ENCODE measurements at places on chromosomes 7 and 10.
A peak's percentile ranks its signal among the peaks of the same experiment; 100 is the strongest.

- H3K36me3 ChIP-seq = no peaks in the 10 kb centered on the region
- DNase-seq = no peak
- no peaks in the 10 kb centered on the region for H3K27me3 ChIP-seq
- H3K4me1 ChIP-seq = peaks cover 43% of the 10 kb centered on the region
- peak overlapping the region; percentile 94 for H3K27ac ChIP-seq
Observed at GRCh38 chr10:28253169-28253785, 49.6 kb downstream of the MPP7 start.

DNA sequence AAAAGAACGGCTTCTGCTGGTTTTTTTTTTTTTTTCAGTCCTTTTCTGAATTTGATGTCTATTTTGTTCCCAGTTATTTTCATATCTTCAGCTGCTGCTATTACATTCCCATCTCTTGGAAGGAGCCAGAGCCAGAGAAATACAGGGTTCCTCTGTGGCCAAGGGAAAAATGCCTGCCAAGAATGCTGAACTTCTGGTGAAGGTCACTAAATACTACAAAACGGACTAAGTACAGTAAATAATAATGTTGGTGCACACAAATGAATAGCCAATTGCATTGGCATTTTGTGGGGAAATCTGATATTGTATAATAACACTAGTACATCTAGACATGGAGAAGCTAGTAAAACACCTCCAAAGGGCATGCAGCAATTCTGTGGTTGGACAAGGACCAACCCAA, 56.3 kb upstream of the ZEB1 start:
- no peak overlapping the region for H3K4me3 ChIP-seq
- no peak for DNase-seq
- no peak overlapping the region for H3K27ac ChIP-seq
- H3K36me3 ChIP-seq = no peaks in the 10 kb centered on the region
- no peaks in the 10 kb centered on the region for H3K27me3 ChIP-seq

- H3K27me3 ChIP-seq = 0 out of 2 replicates have a peak, but pooled peaks cover 22% of the 10 kb centered on the region
- H3K36me3 ChIP-seq = no peaks in the 10 kb centered on the region
- H3K4me3 ChIP-seq = no peak overlapping the region
- H3K4me1 ChIP-seq = no peaks in the 10 kb centered on the region
Observed at GRCh38 chr10:25934621-25935139, 651 bp downstream of the MYO3A start.

DNA sequence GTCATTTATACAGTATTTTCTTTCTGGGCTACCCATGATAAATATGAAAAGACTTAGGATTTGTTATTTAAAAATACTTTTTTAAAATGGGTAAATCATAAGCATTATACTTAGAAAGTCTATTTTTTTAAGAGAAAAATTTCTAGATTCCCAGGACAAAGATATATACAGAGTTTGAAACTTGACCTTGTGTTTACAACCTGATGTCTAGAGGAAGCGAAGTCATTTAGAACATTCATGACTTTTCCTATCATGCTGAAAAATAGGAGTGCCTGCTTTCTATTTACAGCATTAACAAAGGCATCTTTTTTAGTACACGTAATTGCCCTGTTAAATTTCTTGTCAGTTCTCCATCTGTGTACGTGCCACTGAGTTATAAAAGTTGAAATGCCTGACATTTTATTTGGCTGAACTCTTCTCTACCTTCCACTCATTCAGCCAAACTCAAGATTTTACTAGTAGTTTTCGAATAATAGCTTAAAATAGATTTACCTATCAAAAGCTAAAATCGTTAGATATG, 23.0 kb downstream of the GNAT3 start:
- DNase-seq = no peak
- H3K27me3 ChIP-seq = no peaks in the 10 kb centered on the region
- no peaks in the 10 kb centered on the region for H3K4me1 ChIP-seq
- no peak overlapping the region for H3K4me3 ChIP-seq
- H3K27ac ChIP-seq = no peak overlapping the region
- H3K36me3 ChIP-seq = no peaks in the 10 kb centered on the region

- H3K27ac ChIP-seq = no peak overlapping the region
- no peaks in the 10 kb centered on the region for H3K4me1 ChIP-seq
- no peak overlapping the region for H3K4me3 ChIP-seq
- H3K27me3 ChIP-seq = no peaks in the 10 kb centered on the region
Observed at GRCh38 chr7:106812027-106812643, 52.9 kb upstream of the PIK3CG start.

DNA sequence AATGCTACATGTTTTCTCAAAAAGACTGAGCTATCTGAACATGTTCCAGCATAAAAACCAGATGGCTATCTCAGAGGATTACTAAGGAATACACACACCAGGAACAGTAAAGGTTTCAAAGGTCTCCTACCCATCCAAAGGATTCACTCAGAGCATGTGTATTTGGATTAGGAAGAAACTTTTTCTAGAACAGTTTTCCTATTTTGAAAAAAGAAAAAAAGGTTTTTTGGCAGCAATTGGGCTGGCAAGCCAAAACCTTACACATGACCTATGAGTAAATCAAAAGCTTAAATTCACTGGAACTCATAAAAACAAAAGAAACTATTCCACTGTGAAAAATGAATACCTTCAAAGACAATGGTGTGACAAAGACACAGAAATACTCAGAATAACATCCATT, 9.6 kb downstream of the TPK1 start:
- no peak for DNase-seq
- H3K36me3 ChIP-seq = no peaks in the 10 kb centered on the region
- H3K4me3 ChIP-seq = no peak overlapping the region
- no peaks in the 10 kb centered on the region for H3K27me3 ChIP-seq
- H3K27ac ChIP-seq = no peak overlapping the region

GRCh38 chr7:37283716-37284115, 164.9 kb downstream of the ELMO1 start:
- H3K27ac ChIP-seq = no peak overlapping the region
- no peak for DNase-seq
- no peak overlapping the region for H3K4me3 ChIP-seq
- no peaks in the 10 kb centered on the region for H3K27me3 ChIP-seq
- no peaks in the 10 kb centered on the region for H3K4me1 ChIP-seq
- H3K36me3 ChIP-seq = no peaks in the 10 kb centered on the region

GRCh38 chr10:132059760-132060508, 5.8 kb upstream of the JAKMIP3 start:
- no peaks in the 10 kb centered on the region for H3K36me3 ChIP-seq
- H3K4me1 ChIP-seq = 0 out of 2 replicates have a peak, but pooled peaks cover under 1% of the 10 kb centered on the region
- H3K27me3 ChIP-seq = no peaks in the 10 kb centered on the region

DNA sequence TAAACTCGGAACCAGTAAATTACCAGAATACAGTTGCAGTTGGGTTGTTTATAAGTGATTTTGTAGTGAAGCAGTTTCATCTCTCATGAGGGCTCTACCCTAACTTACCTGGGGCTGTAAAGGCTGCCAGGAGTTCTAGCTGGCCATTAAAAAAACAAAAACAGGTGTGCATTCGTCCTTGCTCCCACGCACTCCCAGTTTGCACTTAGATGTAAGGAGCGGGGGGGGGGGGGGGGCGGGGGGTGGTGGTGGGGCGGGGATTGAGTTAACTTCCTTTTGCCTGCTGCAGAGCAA, 2.3 kb upstream of the PFKFB3 start:
- H3K4me1 ChIP-seq = peaks cover 19% of the 10 kb centered on the region
- no peak for DNase-seq
- H3K27ac ChIP-seq = no peak overlapping the region
- H3K4me3 ChIP-seq = no peak overlapping the region
- H3K27me3 ChIP-seq = no peaks in the 10 kb centered on the region

- peaks cover 26% of the 10 kb centered on the region for H3K36me3 ChIP-seq
- H3K4me3 ChIP-seq = no peak overlapping the region
- no peaks in the 10 kb centered on the region for H3K27me3 ChIP-seq
- H3K4me1 ChIP-seq = no peaks in the 10 kb centered on the region
Observed at GRCh38 chr7:757741-758163, 30.7 kb upstream of the PRKAR1B start.

- peak overlapping the region; percentile 100 for H3K27ac ChIP-seq
- H3K27me3 ChIP-seq = no peaks in the 10 kb centered on the region
- H3K36me3 ChIP-seq = no peaks in the 10 kb centered on the region
- peaks cover 63% of the 10 kb centered on the region for H3K4me1 ChIP-seq
- peak overlapping the region; percentile 64 for H3K4me3 ChIP-seq
- peak; percentile 75 for DNase-seq
Observed at GRCh38 chr10:5609952-5610616, 56.3 kb downstream of the ASB13 start.

DNA sequence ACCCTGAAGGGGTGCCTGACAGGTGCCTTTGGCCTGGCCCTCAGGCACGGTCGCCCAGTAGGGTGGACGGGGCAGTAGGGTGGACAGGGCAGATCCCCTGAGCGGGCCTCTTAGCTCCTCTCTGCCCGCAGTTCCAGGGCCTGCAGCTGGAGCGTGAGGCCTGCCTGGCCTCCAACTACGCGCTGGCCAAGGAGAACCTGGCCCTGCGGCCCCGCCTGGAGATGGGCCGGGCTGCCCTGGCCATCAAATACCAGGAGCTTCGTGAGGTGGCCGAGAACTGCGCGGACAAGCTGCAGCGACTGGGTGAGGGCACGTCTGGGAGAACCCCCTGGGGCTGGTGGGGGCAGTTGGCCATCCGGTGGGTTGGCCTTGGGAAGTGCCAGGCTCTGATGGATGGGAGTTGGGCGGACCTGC, 1.7 kb downstream of the VPS37D start:
- H3K4me1 ChIP-seq = peaks cover 4% of the 10 kb centered on the region
- H3K27me3 ChIP-seq = no peaks in the 10 kb centered on the region
- no peak for DNase-seq
- no peak overlapping the region for H3K27ac ChIP-seq
- H3K4me3 ChIP-seq = peak overlapping the region; percentile 77
- no peaks in the 10 kb centered on the region for H3K36me3 ChIP-seq

- peak overlapping the region; percentile 100 for H3K27ac ChIP-seq
- H3K4me1 ChIP-seq = peaks cover 28% of the 10 kb centered on the region
- no peaks in the 10 kb centered on the region for H3K36me3 ChIP-seq
- 0 out of 2 replicates have a peak overlapping the region, but pooled peaks have one; percentile 18 for H3K4me3 ChIP-seq
- no peaks in the 10 kb centered on the region for H3K27me3 ChIP-seq
- peak; percentile 34 for DNase-seq
Observed at GRCh38 chr10:11716686-11717085, 25.5 kb upstream of the ECHDC3 start.

DNA sequence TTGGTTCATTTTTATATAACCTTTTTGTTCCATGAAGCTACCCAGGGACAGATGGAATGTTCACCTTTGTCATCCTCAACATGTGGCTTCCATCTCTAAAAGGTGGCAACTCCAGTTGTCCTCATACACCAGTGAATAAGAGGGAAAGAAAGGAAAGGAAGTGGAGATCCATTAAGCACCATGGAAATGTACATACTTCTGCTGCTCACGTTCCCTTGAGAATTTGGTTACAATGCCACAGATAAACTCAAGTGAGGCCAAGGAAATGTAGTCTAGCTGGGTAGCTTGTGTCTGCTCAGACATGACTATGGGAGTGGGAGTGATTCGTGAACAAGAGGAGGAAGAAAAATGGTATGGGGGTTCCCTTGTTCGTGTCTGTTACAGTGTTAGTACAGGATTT, 237.1 kb upstream of the FAM3C start:
- H3K4me1 ChIP-seq = no peaks in the 10 kb centered on the region
- H3K27me3 ChIP-seq = peaks cover 25% of the 10 kb centered on the region
- no peak for DNase-seq
- no peak overlapping the region for H3K27ac ChIP-seq
- no peaks in the 10 kb centered on the region for H3K36me3 ChIP-seq
- no peak overlapping the region for H3K4me3 ChIP-seq

- no peak overlapping the region for H3K4me3 ChIP-seq
- DNase-seq = no peak
- peaks cover 10% of the 10 kb centered on the region for H3K4me1 ChIP-seq
- no peaks in the 10 kb centered on the region for H3K36me3 ChIP-seq
- no peaks in the 10 kb centered on the region for H3K27me3 ChIP-seq
- H3K27ac ChIP-seq = no peak overlapping the region
Observed at GRCh38 chr7:43076189-43076605, 36.2 kb upstream of the HECW1 start.

DNA sequence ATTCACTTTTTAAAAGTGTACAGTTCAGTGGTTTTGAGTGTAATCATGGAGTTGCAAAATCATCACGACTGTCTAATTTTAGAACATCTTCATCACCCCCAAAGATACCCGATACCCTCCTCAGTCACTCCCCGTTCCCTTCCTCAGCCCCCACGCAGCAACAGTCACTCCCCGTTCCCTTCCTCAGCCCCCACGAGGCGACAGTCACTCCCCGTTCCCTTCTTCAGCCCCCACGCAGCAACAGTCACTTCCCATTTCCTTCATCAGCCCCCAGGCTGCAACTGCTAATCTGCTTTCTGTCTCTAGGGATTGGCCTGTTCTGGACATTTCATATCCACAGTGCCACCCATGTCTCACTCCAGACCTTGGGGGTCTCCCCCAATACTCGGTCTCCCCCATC, 161.6 kb upstream of the PPP2R2D start:
- peaks cover 26% of the 10 kb centered on the region for H3K27me3 ChIP-seq
- no peaks in the 10 kb centered on the region for H3K36me3 ChIP-seq
- H3K27ac ChIP-seq = no peak overlapping the region
- no peaks in the 10 kb centered on the region for H3K4me1 ChIP-seq
- no peak overlapping the region for H3K4me3 ChIP-seq

GRCh38 chr7:44080686-44081265, 1.6 kb downstream of the POLM start:
- no peak for DNase-seq
- peak overlapping the region; percentile 91 for H3K4me3 ChIP-seq
- peaks cover 12% of the 10 kb centered on the region for H3K36me3 ChIP-seq
- H3K4me1 ChIP-seq = peaks cover 6% of the 10 kb centered on the region

DNA sequence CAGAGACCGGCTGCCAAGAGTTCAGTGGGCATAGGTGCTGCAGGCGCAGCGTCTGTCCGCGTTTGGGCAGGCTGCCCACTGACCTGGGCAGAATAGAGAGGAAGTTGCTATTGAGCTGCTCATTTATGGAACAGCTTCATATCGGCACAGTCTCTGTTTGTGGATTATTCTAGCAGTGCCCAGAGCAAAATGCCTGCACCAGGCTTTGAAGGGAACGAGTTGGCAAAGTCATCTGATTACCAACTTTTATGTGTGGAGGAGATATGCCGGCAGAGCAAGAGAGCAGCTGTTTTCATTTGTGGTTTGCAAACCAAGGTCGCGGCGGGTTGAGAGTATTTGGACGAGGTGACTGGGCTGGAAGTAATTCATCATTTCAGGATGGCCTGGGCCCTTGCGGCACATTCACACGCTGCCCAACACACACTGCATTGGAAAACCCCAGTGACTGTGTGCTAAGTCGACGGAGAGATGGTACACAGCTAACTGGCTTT, 228.5 kb downstream of the TCERG1L start:
- no peaks in the 10 kb centered on the region for H3K27me3 ChIP-seq
- no peaks in the 10 kb centered on the region for H3K36me3 ChIP-seq
- no peak overlapping the region for H3K27ac ChIP-seq
- no peak overlapping the region for H3K4me3 ChIP-seq

- no peaks in the 10 kb centered on the region for H3K36me3 ChIP-seq
- H3K4me1 ChIP-seq = no peaks in the 10 kb centered on the region
- H3K27me3 ChIP-seq = peaks cover 34% of the 10 kb centered on the region
- no peak overlapping the region for H3K27ac ChIP-seq
Observed at GRCh38 chr7:39069896-39070881, 92.5 kb downstream of the POU6F2 start.
